ENCODE measurements at places on chromosomes 1 and 21.

DNA sequence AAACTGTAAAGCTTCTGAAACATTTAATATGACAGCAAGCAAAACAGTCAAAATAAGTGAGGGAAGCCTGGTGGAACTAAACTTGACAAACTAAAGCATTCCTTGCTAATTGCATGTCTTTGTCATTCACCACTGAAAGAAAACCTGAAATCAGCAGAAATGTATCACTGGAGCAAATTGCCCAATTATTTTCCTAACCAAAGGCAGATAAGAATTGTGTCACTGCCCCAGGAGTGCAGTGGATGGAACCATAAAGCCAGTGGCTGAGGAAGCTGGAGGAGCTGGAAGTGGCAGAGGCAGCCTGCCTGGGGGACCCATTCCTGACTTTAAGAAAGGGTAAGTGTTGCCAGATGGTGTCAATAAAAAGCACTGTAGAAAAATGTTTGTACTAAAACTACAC, 2.7 kb upstream of the SLC30A10 start:
- no peak for DNase-seq

- DNase-seq = peak; percentile 67
Measured at GRCh38 chr1:202315576-202316168, 26.1 kb downstream of the UBE2T start.

DNA sequence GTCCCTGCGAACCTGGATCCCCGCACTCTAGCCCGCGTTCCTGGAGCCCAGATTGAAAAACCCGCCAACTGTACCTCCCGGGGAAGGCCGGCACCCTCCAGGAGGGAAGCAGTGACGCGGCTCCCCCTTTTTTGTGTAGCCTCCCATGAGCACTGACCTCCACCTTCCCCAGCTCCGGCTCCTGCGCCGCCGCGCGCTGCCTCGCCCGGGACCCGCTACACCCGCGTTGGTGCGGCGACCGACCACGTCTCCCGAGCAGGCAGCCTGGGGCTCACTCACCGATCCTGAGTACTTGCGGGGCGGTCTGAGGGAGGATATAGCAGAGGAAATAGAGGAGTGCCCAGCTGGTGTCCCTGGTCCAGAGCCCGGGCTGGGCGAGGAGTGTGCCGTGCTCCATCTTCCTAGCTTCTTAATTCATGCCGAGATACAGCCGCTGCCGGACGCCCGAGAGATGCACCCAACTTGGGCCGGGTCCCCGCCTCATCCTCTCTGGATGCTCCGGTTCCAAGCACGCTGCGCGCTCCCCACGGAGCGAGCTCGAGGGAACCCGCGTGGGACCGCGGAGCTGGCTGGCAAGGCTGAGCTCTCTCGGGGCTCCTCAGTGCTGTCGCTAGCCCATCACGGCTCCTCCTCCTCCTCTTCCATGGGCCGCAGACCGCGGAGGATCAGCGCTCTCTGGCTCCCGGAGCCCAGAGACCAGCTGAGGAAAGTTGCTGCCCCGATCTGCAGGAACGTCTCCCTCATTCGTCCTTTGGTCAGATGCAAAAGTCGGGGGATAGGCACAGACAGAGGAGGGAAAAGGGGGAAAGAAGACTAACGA, 482 bp downstream of the GRIK1 start:
- no peak for DNase-seq

DNA sequence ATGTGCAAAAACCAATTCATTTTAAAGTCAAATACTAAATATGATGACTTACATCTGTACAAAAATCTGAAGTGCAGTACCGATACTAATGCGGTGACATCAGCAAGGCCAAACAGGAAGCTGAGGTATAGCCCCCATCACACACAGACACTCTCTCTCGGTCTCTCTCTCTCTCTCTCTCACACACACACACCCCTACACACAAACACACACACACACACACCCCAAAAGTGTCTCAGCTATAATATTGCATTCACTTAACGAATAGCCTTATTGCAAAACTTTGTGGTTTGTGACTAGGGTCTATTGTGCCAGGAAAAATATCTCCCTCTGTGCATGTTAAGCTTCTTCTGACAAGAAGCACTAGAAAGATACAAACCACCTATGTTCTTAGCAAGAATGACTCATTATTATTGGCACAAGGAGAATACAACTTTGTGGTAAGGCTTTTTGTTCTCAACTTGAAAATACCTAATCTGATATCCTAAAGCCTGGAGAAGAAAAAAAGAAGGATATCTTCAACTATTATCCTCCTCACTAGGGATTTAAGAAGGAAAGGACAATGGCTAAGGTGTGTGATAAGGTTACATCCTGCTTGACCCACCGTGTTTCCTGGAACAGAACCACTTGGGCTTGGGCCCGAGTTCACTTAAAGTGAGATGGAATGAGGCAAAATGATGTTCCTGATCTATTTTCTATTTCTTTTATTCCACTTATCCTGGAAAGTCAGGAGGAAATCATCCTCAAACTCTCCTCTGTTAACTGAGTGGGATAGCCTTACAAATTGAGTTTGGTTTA, 107.1 kb downstream of the NIBAN1 start:
- peak; percentile 93 for DNase-seq

DNA sequence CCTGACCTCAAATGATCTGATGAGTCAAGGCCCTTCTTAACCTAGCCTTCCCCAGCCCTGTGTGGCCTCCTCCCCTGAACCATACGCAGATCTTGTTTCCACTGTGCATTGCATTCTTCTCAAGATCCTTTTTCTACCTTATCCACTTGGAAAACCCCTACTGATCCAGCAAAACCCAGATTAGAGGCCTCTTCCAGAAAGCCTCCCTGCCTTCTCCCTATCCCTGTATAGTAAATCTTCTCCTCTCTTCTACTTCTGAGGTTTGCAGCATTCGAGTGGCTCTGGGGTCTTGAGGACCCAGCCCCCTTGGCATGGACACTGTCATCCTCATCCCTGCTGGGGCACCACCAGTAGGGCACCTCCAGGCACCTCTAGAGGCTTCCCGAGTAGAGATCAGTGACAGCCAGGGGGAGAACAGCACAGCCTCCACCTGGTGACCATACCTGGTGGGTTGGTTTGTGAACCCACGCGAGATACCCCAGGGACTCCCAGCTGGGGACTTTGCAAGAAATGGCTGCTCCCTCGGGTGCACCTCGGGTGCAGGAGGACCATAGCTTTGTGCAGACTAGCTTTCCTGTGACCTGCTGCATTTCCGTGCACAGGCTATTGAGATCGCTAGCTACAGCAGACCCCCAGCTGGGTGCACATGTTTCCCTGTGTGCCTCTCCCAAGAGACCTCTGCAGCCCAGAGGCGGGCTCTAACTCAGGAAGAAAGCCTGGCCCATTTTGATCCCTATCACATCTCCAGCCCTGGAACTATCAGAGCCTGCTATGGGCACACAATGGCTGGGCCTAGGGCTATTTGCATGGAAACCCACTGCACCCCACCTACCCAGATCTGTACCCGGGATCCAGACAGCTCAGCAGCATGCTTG, 34.2 kb downstream of the MATN1 start:
- no peak for DNase-seq
